Hematopoietic multipotent progenitor cell treated with erythropoietin and hydrocortisone succinate and interleukin-3 and kit ligand, for 17 days (in vitro differentiated cells): ENCODE measurements at places on chromosomes 2 and 18.

GRCh38 chr2:111072220-111072871, 48.4 kb upstream of the BCL2L11 start:
- DNase-seq = no peak

- DNase-seq = no peak
Measured at GRCh38 chr2:240069829-240070228, 16.5 kb upstream of the OR6B3 start.

DNA sequence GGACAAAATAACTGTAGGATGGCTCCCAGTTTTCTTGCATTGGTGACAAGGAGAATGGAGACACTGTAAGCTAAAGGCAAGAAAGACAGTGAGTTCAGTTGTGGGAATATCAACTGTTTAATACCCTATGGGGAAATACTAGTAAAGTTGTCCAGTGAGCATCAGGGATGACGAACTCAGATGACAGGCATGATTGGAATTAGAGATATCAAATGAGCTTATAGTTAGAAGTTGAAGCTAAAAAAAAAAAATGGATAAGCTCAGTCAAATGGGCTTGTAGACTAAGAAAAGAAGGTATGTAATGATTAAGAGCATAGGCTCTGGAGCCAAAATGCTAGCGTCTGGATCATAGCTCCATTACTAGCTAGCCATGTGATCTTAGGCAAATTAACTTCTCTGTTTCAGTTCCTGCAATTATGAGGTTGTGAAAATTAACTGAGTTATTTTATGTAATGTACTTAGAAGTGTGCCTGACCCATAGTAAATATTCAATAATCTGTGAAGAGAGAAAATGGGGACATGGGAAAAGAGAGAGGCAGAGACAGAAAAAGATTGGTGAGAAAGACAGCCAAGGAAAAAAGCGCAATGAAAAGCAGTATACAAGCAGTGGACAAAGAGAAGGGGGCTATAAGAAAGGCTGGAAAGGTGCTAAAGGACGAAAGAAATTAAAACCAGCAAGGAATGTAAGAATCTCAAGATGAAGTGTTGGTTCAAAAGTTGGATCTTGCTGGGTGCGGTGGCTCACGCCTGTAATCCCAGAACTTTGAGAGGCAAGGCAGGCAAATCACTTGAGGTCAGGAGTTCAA, 95.7 kb upstream of the SLC39A10 start:
- DNase-seq = no peak

GRCh38 chr2:44086629-44087028, 82.0 kb upstream of the PPM1B start:
- no peak for DNase-seq

DNA sequence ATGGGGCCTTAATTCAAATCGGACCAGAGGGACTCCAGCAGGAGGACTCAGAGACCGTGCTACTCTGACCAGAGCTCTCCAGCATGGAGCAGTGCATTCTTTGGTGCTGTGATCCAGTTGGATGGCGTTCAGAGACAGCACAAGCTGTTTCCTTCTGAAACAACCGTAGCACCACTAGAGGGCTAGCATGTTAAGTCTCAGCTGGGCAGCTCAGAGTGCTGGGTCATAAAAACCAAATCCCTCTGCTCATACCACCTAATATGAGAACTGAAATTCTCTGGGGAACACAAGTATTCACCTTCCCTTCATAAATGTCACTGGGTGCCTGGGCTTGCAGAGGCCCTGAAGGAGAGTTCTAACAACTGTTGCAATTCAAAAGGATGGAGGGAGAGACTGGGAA, 97.7 kb upstream of the TFCP2L1 start:
- no peak for DNase-seq

DNA sequence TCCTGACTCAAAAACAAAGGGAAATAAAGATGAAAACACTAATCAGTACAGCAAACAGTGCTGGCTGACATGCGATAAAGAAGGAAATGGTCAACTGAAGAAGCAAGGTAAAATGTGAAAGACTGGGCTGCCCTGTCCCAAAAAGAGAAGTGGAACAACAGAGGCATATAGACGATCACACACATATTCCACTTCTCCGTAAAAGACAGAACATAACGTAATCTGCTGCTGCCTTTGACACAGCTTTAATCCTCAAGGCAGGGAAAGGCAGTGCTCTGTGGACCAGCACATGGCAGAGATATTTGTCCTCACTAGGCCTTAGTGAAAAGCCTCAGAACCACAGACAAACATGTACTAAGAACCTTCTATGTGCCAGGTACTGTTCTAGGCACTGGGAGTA, 24.3 kb upstream of the REL start:
- DNase-seq = no peak

- no peak for DNase-seq
Measured at GRCh38 chr18:75799449-75800330, 372.2 kb upstream of the SMIM21 start.

DNA sequence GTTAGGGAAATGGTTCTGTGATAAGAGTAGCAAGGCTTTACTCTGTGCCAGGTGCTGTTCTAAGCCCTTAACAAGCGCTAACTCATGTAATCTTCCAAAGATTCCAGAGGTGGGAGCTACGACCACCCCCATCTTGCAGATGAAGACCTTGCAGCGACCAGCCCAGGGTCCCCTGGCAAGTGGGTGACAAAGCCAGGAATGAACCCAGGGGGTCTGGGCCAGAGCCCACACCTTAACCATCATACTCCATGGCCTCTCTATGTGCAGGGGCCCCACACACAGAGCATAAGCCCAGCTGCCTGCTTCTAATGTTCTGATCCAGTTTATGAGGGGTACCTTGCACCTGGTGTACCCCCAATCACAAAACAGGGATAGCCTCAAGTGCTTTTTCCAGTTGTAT, 105.3 kb downstream of the ZBTB7C start:
- no peak for DNase-seq

GRCh38 chr2:239392688-239393387, 8.0 kb downstream of the HDAC4 start:
- no peak for DNase-seq

DNA sequence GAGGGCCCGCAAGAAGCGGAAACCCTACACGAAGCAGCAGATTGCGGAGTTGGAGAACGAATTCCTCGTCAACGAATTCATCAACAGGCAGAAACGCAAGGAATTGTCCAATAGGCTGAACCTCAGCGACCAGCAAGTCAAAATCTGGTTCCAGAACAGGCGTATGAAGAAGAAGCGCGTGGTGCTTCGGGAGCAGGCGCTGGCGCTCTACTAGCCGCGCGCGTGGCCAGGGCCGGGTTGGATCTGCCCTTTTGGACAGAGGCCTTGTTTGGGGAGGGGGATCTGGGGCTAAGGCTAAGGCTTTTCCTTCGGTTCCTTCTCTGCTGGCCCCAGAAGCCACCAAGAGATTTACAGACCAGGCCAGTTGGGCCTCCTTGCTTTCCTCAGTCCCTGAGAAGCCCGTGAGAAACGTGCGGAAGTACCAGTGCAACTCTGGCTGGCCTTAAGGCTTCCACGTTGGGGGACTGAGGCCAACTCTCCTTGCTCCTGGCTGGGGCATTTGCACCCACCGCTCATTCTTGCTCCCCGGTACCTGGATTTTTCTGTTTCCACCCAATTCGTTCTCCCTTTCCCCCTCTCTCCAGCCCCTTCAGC, 1.0 kb downstream of the HOXD12 start:
- DNase-seq = no peak

DNA sequence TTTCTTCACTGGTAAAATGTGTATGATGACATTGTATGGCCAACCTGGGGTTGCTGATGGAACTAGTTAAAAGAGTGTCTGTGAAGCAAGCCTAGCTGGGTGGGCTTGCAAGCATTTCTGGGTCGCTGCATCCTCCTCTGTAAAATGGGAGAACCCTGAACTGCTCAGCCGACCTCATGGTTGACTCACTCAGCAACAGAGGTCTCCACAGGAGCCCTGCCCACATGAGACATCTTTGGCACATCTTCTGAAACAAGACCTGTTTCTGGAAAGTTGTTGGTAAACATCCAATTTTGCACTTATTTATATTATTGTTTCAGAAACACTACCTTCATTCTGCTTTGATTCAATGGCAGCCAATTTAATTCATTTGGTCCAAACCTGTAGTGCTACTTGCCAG, 52.6 kb downstream of the BCL11A start:
- DNase-seq = peak; percentile 38

DNA sequence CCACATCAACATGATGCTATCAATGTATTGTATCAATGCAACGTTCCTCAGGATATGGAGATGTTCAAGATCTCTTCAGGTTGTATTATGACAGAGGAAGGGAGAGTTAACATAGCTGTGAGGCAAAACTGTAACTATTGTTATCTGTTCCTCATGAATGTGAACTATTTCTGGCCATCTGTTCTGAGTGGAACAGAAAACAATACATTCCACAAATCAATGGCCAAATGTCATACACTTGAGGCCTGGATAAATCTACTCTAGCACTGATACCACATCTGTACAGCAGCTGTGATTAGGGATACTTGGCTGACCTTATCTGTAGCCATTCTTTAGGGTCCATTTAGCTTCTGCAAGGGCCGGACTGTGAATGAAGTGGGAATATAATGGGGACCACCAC, 447.9 kb downstream of the IRS1 start:
- no peak for DNase-seq

DNA sequence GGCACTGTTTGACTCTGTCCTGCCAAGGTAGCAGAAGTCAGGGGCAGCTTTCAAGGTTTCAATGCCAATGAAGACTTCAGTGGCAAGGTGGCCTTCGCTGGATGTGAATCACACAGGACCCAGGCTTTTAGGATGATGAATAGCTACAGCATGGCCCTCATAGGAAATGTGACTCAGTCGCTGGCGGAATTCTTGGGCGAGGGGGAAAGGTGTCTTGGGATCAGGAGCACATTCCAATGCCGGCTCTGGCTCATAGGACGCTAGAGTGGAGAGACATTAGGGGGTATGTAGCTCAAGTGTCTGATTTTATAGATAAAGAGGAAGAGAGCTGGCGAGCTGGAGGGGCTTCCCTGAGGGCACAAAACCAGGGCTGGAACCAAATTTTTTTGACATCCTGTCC, 68.6 kb downstream of the SMIM21 start:
- DNase-seq = no peak

DNA sequence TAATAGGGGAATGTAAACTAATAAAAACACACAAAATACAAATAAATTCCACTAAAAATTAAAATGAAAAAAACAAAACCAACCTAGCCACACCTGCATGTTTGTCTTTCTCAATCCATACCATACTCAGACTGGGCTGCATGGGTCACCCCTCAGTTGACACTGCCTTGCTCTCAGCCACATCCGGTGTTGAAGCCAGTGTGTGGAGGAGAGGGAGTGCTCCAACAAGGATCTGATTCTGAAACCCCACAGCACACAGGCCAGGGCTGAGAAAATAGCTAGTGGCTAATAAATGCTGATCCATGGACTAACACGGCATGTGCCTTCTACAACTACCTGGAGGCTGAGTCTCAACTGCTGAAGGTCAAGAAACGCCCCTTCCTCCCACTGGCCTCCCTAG, 13.7 kb downstream of the RND3 start:
- DNase-seq = no peak

DNA sequence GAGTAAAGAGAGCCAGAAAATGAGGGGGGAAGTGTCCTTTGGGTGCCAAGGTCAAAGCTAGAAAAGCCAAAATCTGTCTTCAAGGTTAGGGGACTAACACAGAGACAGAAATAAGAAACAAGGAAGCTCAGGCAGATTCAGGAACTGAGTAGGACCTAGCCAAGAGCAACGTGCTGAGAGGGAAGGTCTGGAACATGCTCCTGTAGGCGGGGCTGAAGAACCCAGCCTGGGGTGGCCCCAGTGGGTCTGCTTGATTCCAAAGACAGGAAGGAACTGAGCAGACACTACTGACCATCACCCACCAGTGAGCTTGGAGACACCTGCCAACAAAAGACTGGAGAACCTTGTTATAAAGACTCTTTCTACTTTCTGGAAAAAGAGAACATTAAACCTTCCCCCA, 105.1 kb downstream of the SP3 start:
- no peak for DNase-seq

DNA sequence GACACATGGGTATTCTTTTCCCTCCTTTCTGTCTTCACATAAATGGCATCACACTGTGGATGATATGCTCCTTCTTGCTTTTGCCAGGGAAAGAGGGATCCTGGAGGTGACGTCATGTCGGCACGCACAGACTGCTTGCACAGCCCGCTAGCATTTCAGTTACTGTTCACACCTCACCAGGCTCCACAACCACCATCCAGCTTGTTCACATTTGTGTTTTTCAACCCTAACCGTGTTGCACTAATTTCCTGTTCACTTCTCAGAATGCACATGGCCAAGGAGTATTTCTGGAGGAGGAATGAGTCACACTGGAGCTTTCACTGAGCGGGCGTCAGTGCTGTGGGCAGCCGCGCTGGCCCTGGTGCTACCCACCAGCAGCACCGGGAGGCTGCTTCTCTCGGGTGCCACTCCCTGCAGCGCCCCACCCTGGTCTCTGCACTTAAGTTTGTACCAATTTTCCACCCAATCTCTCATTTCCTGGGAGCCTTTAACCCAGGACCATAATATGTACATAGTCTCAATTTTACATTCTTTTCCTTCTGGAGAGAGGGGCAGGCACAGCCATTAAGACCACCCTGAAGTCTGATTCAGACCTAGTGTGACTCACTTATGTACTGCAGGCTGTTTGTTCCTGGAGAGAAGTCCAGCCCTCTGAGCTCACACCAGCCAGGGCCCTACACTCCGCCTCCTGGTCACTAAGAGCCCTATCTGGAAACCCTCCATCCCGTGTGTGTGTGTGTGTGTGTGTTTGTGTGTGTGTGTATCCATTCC, 65.1 kb downstream of the MBP start:
- DNase-seq = peak; percentile 50

DNA sequence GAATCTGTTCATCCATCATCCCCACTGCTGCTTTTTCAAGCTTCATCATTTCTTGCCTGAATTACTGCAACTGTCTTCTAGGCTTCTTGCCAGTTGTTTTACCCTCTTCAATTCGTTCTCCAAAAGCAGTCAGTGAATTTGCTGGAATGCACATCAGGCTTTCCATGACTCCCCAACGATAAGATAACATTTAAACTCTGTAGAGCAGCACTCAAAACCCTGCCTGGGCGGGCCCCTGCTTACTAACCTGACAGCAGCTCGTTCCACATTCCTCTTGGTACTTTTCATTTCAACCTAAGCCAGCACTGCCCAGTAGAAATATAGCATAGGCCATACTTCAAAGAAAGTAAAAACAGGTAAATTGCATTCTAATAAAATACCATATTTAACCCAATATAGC, 342.9 kb downstream of the SUCLG1 start:
- DNase-seq = no peak

GRCh38 chr2:207121784-207122183, 44.0 kb downstream of the KLF7 start:
- no peak for DNase-seq

GRCh38 chr2:42788478-42788793, 3.9 kb downstream of the HAAO start:
- DNase-seq = no peak

- no peak for DNase-seq
Measured at GRCh38 chr2:16653799-16654198, 11.8 kb downstream of the CYRIA start.

DNA sequence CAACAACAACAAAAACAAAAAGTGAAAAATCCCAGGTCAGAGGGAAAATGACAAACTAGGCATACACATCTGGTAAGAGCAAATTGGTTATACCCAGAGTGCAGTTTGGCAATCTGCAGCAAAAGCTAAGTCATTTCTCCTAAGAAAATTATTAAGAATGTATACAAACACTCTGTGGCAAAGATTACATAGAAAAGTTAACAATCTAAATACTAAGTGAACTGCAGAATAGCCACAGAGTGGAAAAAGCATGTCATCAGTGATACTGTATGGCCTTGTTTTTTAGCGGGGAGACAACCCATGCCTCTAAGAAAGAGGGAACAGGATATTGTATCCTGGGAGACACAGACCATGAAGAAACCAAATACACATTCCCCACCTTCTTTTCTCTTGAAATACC, 136.0 kb upstream of the ITGB6 start:
- no peak for DNase-seq
